ENCODE measurements at places on chromosomes 5 and 9. TPM values are rescaled to one million over a fixed set of nuclear protein-coding genes. Genes with fewer than 3 reads are reported as not detected.
A peak's percentile ranks its signal among the peaks of the same experiment; 100 is the strongest.

DNA sequence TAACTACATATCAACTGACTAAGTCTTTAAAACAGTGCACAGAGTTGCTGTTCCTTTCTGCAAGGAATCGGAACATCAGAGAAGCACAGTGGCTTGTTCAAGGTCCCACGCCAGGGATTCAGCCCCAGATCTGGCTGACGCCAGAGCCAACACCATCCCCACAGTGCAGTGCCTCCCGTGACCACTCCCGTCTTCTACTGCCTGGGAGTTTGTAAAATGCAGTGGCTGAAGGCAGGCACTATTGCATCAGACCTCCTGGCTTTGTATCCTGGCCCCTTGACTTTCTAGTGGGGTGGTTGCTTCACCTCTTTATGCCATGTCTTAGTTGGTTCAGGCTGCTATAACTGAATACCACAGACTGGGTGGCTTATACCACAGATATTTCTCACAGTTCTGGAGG lies 131.0 kb downstream of the NSG2 start:
- H3K36me3 ChIP-seq = no peaks in the 10 kb centered on the region
- no peak for DNase-seq
- no peak overlapping the region for H3K4me3 ChIP-seq
- peaks cover 17% of the 10 kb centered on the region for H3K27me3 ChIP-seq

DNA sequence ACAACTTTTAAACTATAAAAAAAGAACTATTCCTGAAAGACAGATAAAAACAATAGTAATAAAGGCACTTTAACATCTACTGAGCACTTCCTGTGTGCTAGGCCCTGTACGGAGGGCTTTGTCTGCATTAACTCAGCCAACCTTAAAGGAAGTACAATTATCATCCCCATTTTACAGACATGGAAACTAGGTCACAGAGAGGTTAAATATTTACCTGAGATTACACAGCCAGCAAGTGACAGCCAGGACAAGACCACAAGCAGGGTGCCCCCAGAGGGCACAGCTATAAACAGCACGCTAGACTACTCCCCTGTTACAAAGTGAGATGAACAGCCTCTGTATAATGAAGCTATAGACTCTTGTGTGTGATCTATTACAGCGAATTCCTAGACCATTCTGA lies 25.5 kb downstream of the DDX31 start:
- H3K4me1 ChIP-seq = peaks cover 4% of the 10 kb centered on the region
- no peak for DNase-seq
- H3K27ac ChIP-seq = no peak overlapping the region
- peaks cover 9% of the 10 kb centered on the region for H3K36me3 ChIP-seq
- no peaks in the 10 kb centered on the region for H3K27me3 ChIP-seq

- no peak for DNase-seq
- peaks cover 12% of the 10 kb centered on the region for H3K4me1 ChIP-seq
- no peaks in the 10 kb centered on the region for H3K36me3 ChIP-seq
- H3K27me3 ChIP-seq = peaks cover 10% of the 10 kb centered on the region
- H3K4me3 ChIP-seq = no peak overlapping the region
Measured at GRCh38 chr9:121271368-121272341, 3.7 kb downstream of the GSN start.

DNA sequence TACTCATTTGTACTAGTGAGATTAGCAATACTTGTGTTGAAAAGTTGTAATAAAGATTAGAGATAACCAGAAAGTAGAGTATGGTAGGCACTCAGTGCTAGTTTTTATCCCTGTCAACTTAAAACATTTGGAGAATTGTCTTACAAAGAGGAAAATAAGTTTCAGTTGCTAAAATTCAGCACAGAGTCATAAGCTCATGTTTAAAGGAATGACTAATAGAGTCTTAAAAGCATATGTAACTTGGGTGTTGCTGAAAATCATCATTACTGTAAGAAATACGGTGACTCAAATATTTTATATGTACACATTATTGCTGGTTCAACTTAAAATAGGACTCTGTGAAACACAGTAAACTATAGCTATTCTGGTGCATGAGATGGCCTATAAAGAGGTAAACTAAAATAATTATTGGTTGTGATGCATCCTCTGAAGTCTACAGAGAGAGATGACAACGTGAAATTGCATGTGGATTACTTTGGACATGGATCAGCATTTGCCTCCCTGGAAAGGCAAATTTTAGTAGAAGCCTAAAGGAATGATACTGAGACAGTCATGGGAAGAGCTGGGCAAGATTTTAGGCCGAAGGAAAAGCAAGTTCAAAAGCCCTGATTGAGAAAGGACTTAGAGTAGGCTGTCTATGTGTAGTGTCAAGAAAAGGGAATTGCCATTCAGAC lies 34.6 kb downstream of the SGCD start:
- DNase-seq = no peak
- no peak overlapping the region for H3K4me3 ChIP-seq
- H3K36me3 ChIP-seq = no peaks in the 10 kb centered on the region
- no peaks in the 10 kb centered on the region for H3K4me1 ChIP-seq
- peaks cover 5% of the 10 kb centered on the region for H3K27me3 ChIP-seq

DNA sequence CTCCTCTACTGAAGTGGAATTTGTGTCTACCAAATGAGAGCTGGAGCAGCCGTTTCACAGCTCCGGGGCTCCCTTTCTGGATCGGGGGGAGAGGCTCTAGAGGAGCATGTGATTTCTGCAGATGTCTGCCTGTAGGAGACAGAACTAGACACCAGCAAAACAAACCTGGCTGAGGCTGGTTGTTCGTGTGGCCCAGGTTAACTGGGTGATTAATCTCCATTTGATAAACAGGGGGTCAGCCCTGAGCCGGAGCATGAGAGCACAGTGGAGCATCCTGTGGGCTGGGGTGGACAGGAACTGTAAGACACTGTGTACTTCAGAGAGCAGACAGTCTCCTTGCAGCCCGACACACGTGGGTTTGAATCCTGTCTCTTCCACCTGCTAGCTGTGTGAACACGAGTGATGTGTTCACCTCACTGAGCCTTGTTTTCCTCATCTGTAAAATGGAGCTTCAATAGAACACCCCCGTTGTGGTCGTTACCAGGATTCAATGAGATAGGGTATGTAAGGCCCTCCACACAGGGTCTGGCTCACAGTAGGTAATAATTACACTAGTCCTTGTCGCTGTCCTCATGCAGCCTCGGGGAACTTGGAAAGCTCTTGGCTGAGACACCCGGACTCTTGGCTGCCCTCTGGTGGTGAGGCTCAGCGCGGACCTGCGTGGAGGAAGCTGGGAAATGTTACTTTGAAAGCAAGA lies 12.9 kb downstream of the CXCL14 start:
- H3K27me3 ChIP-seq = peaks cover 37% of the 10 kb centered on the region
- DNase-seq = peak; percentile 62
- H3K27ac ChIP-seq = no peak overlapping the region
- H3K4me3 ChIP-seq = no peak overlapping the region

DNA sequence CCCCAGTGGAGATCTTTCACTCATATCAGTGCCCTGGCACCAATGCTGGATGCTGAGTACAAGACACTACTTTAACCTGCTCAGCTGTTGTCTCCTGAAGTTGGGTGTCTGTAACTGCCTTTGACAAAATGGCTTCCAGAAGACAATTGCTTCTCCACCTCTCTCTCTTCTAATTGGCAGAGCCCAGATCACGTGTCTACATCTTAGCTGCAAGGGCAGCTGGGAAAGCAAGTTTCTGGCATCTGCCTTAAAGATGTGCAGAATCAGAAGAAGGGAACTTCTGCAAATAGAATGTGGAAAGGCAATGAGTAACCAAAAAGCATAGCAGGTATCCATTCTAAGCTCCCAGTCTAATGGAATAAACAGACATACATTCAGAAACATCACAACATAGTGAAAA lies 81.1 kb downstream of the PDZD2 start:
- no peaks in the 10 kb centered on the region for H3K27me3 ChIP-seq
- no peak overlapping the region for H3K4me3 ChIP-seq
- peaks cover 3% of the 10 kb centered on the region for H3K4me1 ChIP-seq
- H3K27ac ChIP-seq = no peak overlapping the region

DNA sequence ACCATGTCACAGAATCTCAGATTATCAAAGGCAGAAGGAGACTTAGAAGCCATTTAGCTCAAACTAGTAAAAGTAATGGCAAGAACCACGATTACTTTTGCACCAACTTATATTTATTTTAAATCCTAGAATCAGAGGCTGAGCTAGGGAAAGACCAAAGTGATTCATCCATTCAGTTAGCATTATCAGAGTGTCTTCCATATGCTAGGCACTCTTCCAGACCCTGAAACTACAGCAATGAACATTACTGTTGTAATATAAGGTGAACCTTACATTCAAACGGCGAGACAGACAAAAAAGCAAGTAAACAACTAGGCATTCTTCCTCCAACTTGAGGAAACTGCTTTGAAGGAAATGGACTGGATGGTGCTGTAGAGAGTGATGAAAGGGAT lies 7.9 kb downstream of the PDE6A start:
- H3K27me3 ChIP-seq = peaks cover 49% of the 10 kb centered on the region
- H3K36me3 ChIP-seq = no peaks in the 10 kb centered on the region
- no peak overlapping the region for H3K27ac ChIP-seq
- no peak overlapping the region for H3K4me3 ChIP-seq

GRCh38 chr5:78974601-78975000 lies 10.5 kb downstream of the ARSB start:
- DNase-seq = no peak
- H3K27me3 ChIP-seq = no peaks in the 10 kb centered on the region

GRCh38 chr5:144122081-144122480 lies 48.4 kb downstream of the YIPF5 start:
- H3K27ac ChIP-seq = no peak overlapping the region
- no peak overlapping the region for H3K4me3 ChIP-seq
- H3K4me1 ChIP-seq = no peaks in the 10 kb centered on the region
- peaks cover 19% of the 10 kb centered on the region for H3K27me3 ChIP-seq
- DNase-seq = no peak

DNA sequence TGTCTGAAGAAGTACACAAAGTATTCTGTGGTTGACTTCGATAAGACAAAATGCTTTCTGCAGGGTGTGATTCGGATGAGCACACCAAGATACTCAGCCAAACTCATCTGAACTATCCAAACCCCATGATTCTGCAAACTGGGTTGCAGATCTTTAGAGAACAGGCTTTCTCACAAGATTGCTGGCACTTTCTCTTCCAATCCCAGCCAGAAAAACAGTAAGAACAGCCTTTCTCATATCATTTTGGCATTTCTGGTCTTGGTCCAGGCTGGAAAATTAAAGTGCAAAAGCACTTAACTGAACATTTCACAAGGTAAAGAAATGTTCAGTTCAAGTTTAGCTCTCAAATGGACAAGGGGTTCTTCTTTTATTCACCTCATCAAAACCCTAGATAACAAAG lies 269.1 kb downstream of the NR2F1-AS1 start:
- no peaks in the 10 kb centered on the region for H3K36me3 ChIP-seq
- H3K4me3 ChIP-seq = no peak overlapping the region
- DNase-seq = no peak

DNA sequence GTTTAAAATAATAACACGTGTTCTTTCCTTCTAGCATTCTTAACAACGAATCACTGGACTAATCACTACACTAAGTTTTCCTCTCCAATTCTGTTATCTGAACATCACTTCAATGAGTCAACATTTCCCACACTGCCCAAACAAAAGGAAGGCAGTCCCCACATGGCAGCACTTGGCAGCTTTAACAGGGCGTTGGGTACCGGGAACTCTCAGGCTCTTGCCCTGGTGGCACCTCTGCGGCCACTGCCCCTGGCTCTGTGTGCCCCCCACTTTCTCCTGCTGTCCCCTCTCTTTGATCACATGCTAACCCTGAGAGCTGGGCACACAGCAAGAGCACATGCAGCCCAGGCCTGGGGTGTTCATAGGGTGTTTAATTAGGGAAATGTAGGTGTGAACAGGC lies 15.7 kb downstream of the SLC6A3 start:
- no peaks in the 10 kb centered on the region for H3K4me1 ChIP-seq
- no peak for DNase-seq
- no peak overlapping the region for H3K4me3 ChIP-seq

- no peak overlapping the region for H3K27ac ChIP-seq
- H3K4me3 ChIP-seq = peak overlapping the region; percentile 92
- DNase-seq = no peak
- no peaks in the 10 kb centered on the region for H3K27me3 ChIP-seq
- peaks cover 3% of the 10 kb centered on the region for H3K36me3 ChIP-seq
Measured at GRCh38 chr5:175659546-175660253, 1.8 kb downstream of the HRH2 start.

- no peak overlapping the region for H3K4me3 ChIP-seq
- H3K36me3 ChIP-seq = no peaks in the 10 kb centered on the region
- H3K27ac ChIP-seq = no peak overlapping the region
- no peak for DNase-seq
- H3K4me1 ChIP-seq = no peaks in the 10 kb centered on the region
- H3K27me3 ChIP-seq = no peaks in the 10 kb centered on the region
Measured at GRCh38 chr9:118326326-118326725, 622.1 kb downstream of the TLR4 start.

DNA sequence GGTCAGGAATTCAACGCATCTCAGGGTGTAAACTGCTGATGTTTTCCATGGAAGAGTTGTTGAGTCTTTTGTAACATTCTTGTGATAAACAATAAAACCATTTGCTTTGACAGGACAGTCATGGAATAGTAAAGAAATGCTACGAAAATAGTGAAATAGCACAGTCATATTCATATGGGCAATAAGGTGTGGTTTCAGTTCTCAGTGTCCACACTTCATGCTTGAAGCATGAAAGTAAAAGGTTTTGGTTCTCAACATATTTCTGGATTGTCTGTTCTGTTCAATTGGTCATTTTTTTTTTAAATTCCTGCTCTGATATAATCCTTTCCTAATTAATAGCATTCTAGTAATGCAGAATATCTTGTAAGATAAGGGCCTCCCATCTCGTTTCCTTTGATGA lies 467.6 kb upstream of the ZNF608 start:
- H3K4me1 ChIP-seq = no peaks in the 10 kb centered on the region
- DNase-seq = no peak
- no peaks in the 10 kb centered on the region for H3K36me3 ChIP-seq
- H3K27me3 ChIP-seq = no peaks in the 10 kb centered on the region

DNA sequence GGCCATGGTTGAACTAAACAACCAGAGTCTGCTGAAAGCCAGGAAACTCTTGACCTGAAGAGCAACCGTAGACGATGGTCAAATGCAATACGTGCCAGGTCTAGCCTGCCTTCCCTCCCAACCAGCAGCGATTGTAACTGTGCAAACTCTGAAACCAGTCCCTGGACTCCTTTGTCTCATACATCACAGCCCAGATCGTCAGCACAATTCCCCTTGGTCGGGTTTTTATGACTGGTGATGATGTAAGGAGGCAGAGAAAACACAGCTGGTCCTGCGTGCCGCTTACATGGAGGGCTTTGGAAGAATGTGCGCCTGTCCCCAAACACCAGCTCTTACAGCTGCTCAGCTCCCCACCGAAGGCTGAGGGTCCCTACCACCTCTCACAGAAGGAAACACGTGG lies 24.6 kb downstream of the SMIM23 start:
- peaks cover 2% of the 10 kb centered on the region for H3K36me3 ChIP-seq
- H3K27me3 ChIP-seq = peaks cover 25% of the 10 kb centered on the region
- H3K27ac ChIP-seq = no peak overlapping the region

Gene SLC36A3
- total RNA-seq = not detected

Gene GRPEL2
- 21.2 TPM for total RNA-seq

Gene HMCN2
- total RNA-seq = 0.12 TPM

Gene TAF11L12
- total RNA-seq = not detected

Gene C9
- not detected for total RNA-seq

Gene FBLL1
- total RNA-seq = not detected

Gene OR13C2
- not detected for total RNA-seq

Gene SLC25A2
- total RNA-seq = 0.70 TPM

Gene LURAP1L
- not detected for total RNA-seq

Gene SPATA9
- total RNA-seq = not detected

Gene KCNV2
- total RNA-seq = not detected

Gene PCDHB15
- not detected for total RNA-seq

Data from T-helper 17 cell (primary cell).